ENCODE measurements at places on chromosomes 12 and 14. TPM values are rescaled to one million over a fixed set of nuclear protein-coding genes. Genes with fewer than 3 reads are reported as not detected.

AP5M1 gene
- 46.9 TPM for total RNA-seq

KRT82 gene
- total RNA-seq, result not detected

KLRB1 gene
- not detected for total RNA-seq

GRCh38 chr14:73324533-73324932 is 87.2 kb downstream of the PAPLN start:
- DNase-seq, result no peak

DNA sequence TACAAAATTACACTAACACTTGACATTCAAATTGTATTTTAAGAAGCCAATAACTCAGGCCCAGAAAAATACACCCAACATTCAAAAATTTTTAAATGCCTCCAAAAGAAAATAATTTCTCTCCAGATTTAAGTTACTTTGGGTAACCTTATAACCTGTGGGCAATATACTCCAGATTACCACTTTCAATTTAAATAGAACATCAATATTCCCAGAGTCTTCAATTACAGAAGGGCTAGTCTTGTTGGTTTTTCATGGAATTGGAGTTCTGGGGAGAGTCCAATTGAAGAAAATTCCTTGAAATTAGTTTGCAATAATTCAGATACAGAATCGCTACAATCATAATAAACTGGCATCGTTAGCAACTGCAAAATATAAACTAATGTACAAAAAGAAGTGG is 2.0 kb downstream of the PPP4R3A start:
- no peak for DNase-seq

DNA sequence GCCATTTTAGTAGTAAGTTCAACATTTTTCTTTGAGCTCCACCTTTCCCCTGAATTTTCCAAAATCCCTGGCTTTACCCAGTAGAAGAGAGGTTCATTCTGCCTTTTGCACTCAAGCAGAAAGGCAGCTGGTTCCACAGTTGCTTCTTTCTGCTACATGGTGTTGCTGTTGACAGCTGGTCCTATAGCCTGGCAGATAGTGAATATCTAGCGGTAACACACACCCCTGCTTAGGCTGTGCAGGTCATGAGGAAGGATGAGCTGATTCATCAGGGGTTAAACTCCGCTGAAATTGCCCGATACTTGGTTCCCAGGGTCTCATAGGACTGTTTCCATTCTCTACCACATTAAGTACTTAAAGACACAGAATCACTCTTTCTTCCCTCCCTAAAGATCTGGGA is 62.4 kb downstream of the PUS7L start:
- DNase-seq, result no peak

- peak; percentile 97 for DNase-seq
Observed at GRCh38 chr12:93784339-93785086, 107.3 kb downstream of the CRADD start.

DNA sequence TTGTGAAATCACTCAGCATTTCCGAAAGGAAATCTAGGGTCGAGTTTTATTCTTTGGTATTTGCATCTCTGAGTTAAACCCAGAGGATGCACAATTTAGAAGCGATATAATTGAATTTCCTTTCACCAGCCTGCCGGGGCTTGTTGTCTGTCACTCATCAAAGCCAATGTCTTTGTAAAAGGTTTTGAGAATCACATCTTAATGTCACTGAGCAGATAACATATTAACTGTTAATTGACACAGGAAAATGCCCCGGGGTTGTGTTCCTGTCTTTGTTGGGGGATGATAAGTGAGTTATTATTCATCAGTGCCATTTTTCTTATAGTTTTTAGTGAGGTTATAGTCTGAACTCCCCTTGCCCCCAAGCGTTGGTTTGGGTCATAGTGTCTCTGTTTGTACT is 73.4 kb downstream of the DUSP6 start:
- DNase-seq, result no peak
